ENCODE measurements at places on chromosomes 7 and 10.
A peak's percentile ranks its signal among the peaks of the same experiment; 100 is the strongest.

GRCh38 chr10:31961277-31962074 is 32.8 kb upstream of the ARHGAP12 start:
- peaks cover 17% of the 10 kb centered on the region for H3K4me1 ChIP-seq
- H3K4me3 ChIP-seq = no peak overlapping the region
- no peak overlapping the region for H3K27ac ChIP-seq
- peak; percentile 25 for DNase-seq
- H3K27me3 ChIP-seq = peaks cover 1% of the 10 kb centered on the region

- no peaks in the 10 kb centered on the region for H3K27me3 ChIP-seq
- no peak overlapping the region for H3K27ac ChIP-seq
- no peaks in the 10 kb centered on the region for H3K36me3 ChIP-seq
- no peaks in the 10 kb centered on the region for H3K4me1 ChIP-seq
- no peak overlapping the region for H3K4me3 ChIP-seq
These were observed 39.4 kb downstream of the COL28A1 start for GRCh38 chr7:7496311-7496710.

DNA sequence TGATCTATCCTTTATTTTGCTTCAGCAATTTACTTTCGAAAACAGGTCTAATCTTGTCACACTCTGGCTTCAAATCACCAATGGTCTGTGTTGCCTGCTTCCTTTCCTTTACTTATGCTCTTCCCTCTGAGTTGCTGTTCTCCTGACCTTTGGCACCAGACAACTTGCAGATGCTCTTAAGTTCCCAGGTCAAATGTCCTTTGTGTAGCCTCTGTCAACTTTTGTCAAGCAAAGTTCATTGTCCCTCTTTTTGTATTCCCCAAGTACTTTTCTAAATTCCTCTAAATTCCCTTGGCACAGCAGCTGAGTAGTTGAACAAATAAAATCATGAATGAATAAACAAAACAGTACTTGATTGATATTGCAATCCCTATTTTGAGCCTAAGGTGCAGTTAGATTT is 289.4 kb downstream of the BICC1 start:
- no peaks in the 10 kb centered on the region for H3K4me1 ChIP-seq
- H3K36me3 ChIP-seq = no peaks in the 10 kb centered on the region
- DNase-seq = no peak
- no peak overlapping the region for H3K4me3 ChIP-seq

- no peak overlapping the region for H3K4me3 ChIP-seq
- peaks cover 3% of the 10 kb centered on the region for H3K4me1 ChIP-seq
- H3K27ac ChIP-seq = no peak overlapping the region
- H3K36me3 ChIP-seq = no peaks in the 10 kb centered on the region
- peaks cover 9% of the 10 kb centered on the region for H3K27me3 ChIP-seq
These were observed 230.2 kb downstream of the AHR start for GRCh38 chr7:17528636-17529035.

DNA sequence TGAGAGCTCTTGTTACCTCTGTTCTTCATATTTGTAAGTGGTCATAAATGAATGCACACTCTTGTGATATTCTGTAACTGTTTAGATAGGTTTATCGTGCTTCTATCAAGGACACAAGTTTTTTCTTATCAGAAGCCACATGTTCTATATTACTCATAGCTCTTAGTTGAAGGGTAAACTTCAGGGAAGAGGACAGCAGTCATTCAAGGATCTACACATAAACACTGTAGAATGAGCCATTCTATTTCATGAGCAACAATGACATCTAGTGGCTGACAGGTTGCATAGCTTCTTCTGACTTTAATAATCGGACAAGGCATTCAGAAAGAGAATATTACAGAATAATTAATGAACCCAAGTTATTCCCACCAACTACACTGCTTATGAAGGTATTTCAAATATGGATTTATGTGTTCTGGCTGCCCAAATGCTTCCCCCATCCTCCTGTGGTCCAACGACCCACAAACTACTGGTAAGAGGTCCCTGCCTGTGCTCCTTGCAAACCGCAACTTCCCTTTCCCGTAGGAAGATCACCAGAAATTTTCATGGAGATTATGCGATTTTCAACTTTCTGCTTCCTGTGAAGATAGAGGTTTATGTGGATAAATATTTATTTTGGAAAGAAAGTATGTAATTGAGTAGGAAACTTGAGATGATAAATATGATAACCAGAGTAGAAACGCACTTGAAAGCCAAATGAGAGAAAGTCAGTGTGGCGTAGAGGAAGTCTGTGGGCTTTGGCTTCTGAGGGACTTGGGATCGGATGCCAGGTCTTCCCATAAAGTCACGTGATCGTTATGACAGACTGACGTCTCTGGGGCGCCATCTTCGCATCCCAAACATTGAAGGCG is 16.8 kb upstream of the ABCB5 start:
- no peak overlapping the region for H3K4me3 ChIP-seq
- peaks cover 3% of the 10 kb centered on the region for H3K4me1 ChIP-seq
- H3K36me3 ChIP-seq = no peaks in the 10 kb centered on the region
- no peak overlapping the region for H3K27ac ChIP-seq

GRCh38 chr7:116113310-116113709 is 82.7 kb upstream of the TFEC start:
- H3K4me1 ChIP-seq = no peaks in the 10 kb centered on the region
- H3K27ac ChIP-seq = no peak overlapping the region
- peaks cover 18% of the 10 kb centered on the region for H3K27me3 ChIP-seq
- no peak overlapping the region for H3K4me3 ChIP-seq

DNA sequence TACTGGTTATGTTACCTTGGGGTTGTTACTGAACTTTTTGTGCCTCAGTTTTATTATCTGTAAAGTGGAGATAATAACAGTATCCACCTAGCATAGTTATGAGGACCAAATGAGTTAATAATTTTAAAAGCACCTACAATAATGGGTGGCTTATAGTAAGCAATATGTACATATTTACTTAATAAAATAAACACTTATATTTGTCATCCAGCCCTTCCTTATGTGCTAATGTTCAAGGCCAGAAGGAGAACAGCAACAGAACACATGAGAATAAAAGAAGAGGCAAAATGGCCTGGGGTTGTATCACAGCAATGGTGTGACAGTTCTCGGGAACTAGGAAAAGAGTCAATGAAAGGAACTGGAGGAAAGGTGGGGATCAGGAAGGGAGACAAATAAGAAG is 255.4 kb upstream of the LRGUK start:
- H3K27me3 ChIP-seq = no peaks in the 10 kb centered on the region
- no peak overlapping the region for H3K27ac ChIP-seq
- peaks cover 22% of the 10 kb centered on the region for H3K4me1 ChIP-seq
- no peak for DNase-seq
- no peak overlapping the region for H3K4me3 ChIP-seq
- peaks cover 12% of the 10 kb centered on the region for H3K36me3 ChIP-seq

DNA sequence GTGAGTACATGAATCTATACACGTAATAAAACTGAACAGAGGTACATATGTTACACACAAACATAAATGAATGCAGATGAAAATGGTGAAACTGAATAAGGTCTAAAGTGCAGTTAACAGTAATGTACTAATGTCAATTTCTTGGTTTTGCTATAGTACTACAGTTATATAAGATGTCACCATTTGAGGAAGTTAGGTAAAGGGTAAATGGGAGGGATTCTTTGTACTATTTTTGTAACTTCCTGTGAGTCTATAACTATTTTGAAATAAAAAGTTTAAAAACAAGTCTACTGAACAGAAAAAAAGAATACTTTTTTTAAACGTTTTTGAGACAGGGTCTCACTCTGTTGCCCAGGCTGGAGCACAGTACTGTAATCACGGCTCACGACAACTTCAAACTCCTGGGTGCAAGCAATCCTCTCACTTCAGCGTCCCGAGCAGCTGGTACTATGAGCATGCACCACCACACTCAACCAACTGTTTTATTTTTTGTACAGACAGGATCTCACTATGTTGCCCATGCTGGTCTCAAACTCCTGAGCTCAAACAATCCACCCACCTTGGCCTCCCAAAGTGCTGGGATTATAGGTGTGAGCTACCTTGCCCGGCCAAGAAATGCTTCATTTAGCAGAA is 71.5 kb downstream of the WAPL start:
- peak overlapping the region; percentile 24 for H3K27ac ChIP-seq
- H3K4me3 ChIP-seq = no peak overlapping the region
- no peaks in the 10 kb centered on the region for H3K27me3 ChIP-seq
- H3K36me3 ChIP-seq = peaks cover 52% of the 10 kb centered on the region
- no peak for DNase-seq
- peaks cover 32% of the 10 kb centered on the region for H3K4me1 ChIP-seq

GRCh38 chr10:25561758-25562157 is 372.3 kb upstream of the MYO3A start:
- H3K36me3 ChIP-seq = no peaks in the 10 kb centered on the region
- H3K4me3 ChIP-seq = no peak overlapping the region
- H3K27me3 ChIP-seq = peaks cover 1% of the 10 kb centered on the region
- DNase-seq = no peak
- H3K27ac ChIP-seq = no peak overlapping the region

DNA sequence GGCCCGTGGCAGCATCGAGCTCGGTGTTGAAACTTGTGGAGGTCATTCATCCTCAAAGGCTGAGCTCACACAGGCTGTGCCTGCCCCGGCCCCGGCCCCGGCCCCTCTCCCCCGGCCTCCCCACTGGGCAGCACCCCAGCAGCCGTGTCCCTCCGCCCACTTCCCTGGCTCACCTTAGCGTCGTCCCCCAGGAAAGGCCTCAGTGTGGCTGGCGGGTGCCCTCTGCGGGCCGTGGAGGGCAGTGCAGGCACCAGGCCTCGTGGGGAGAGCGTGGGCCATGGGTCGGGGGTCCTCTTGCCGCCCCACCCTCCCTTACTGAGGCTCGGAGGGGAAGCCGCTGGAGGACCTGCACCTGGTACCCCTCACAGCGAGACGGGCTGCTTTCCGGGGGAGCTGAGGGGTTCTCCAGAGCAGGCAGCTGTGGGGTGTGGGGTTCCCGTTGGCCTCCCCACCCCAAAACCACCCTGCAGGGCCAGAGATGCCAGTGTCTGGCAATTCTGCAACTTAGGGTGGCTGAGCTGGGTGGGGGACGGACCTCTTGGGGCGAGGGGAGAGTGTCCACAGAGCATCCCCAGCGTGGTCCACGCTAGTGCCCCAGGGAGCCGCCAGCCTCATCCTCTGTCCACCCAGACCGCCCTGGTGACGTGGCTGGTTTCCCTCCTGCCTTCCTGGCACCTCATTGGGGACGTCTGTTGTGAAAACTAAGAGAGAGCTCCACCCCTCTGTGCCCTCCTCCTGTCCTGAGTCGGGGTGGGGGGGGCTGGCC is 44.2 kb upstream of the DPYSL4 start:
- no peaks in the 10 kb centered on the region for H3K27me3 ChIP-seq
- H3K4me1 ChIP-seq = peaks cover 1% of the 10 kb centered on the region
- no peaks in the 10 kb centered on the region for H3K36me3 ChIP-seq
- H3K27ac ChIP-seq = no peak overlapping the region
- no peak overlapping the region for H3K4me3 ChIP-seq

DNA sequence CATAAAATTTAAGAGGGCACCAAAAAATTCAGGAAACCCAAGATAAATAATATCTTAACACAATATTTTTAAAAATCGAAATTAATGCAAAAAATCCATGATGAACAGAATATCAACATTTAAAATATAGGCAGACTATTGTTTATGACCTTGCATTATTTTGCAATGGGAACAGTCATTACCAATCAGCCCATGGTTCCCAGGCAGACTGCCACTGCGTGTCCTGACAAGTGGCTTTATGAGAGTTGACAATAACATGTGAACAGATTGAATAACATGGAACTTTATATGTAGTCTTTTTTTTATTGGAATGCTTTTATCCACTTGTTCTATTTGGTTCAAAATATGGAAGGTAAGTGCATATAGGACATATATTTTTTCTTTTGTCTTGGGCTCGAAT is 3.1 kb upstream of the AVPI1 start:
- H3K36me3 ChIP-seq = no peaks in the 10 kb centered on the region
- no peak for DNase-seq
- no peak overlapping the region for H3K4me3 ChIP-seq

DNA sequence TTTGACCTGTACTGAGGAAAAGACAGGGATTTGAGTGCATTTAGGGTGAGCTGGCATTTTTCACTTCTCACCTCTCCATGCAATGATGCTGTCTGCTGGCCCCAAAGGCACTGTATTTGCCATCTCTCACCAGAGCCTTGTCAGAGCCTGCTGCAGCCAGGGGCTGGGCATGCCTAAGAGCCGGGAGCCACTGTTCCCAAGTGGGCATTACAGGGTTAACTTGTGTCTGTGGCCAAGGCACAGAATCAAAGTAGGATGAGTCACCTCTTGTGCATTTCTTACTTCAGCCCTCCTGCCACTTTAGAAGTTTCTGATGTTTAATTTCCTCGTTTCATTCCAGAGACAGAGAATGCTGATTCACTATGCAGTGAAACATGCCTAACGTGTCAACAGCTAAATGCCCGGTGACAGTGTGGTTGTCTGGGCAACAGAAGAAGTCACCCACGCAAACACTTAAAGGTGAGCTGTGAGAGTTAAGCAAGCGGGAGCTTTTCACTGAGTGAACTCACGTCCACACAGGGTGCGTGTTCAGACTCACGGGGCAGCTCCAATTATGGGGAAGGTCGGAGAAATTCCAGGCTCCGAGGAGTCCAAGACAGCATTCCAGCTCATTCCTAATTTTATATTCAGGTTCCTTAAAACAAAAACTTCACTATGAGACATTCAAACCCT is 57.1 kb upstream of the IGFBP3 start:
- H3K36me3 ChIP-seq = peaks cover 23% of the 10 kb centered on the region
- peak; percentile 49 for DNase-seq
- H3K4me1 ChIP-seq = peaks cover 12% of the 10 kb centered on the region
- no peaks in the 10 kb centered on the region for H3K27me3 ChIP-seq

DNA sequence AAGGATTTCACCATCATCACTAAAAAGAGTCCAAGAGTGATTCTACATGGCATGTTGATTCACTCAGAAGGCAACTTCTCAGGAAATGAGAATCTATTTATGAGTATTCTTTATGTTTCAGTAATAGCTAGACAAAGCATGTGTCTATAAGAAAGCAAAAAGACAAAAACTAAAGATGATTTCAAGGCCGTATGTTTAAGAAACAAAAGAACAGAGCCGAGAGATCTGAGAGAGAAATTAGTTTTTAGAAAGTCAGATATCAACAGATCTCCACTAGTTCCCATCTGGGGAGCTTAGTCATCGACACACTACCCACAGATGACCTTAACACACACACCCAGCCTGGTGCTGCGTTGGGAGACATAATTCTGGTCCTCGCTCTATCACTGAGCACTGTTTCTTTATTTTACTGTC is 21.0 kb downstream of the PIP4K2A start:
- H3K4me1 ChIP-seq = peaks cover 84% of the 10 kb centered on the region
- H3K27me3 ChIP-seq = no peaks in the 10 kb centered on the region
- H3K36me3 ChIP-seq = peaks cover 12% of the 10 kb centered on the region
- peak; percentile 42 for DNase-seq

GRCh38 chr10:52779541-52780390 is 7.2 kb upstream of the MBL2 start:
- no peaks in the 10 kb centered on the region for H3K27me3 ChIP-seq
- H3K4me1 ChIP-seq = no peaks in the 10 kb centered on the region
- H3K36me3 ChIP-seq = no peaks in the 10 kb centered on the region
- H3K4me3 ChIP-seq = no peak overlapping the region
- DNase-seq = peak; percentile 67

- H3K27me3 ChIP-seq = no peaks in the 10 kb centered on the region
- H3K4me3 ChIP-seq = no peak overlapping the region
- peaks cover 3% of the 10 kb centered on the region for H3K36me3 ChIP-seq
- no peak overlapping the region for H3K27ac ChIP-seq
These were observed 2.8 kb upstream of the IFIT2 start for GRCh38 chr10:89299031-89299430.

GRCh38 chr7:13852281-13852968 is 137.0 kb downstream of the ETV1 start:
- no peaks in the 10 kb centered on the region for H3K27me3 ChIP-seq
- H3K36me3 ChIP-seq = no peaks in the 10 kb centered on the region
- no peak overlapping the region for H3K4me3 ChIP-seq
- peaks cover 6% of the 10 kb centered on the region for H3K4me1 ChIP-seq
- H3K27ac ChIP-seq = no peak overlapping the region

- DNase-seq = no peak
- no peaks in the 10 kb centered on the region for H3K36me3 ChIP-seq
- H3K4me3 ChIP-seq = no peak overlapping the region
- no peaks in the 10 kb centered on the region for H3K4me1 ChIP-seq
These were observed 196.9 kb downstream of the ZNF716 start for GRCh38 chr7:57646901-57647246.

Measured in activated naive CD4-positive, alpha-beta T cell treated with anti-CD3 and anti-CD28 coated beads for 36 hours (primary cell).